ENCODE measurements at places on chromosomes 1 and 21.

DNA sequence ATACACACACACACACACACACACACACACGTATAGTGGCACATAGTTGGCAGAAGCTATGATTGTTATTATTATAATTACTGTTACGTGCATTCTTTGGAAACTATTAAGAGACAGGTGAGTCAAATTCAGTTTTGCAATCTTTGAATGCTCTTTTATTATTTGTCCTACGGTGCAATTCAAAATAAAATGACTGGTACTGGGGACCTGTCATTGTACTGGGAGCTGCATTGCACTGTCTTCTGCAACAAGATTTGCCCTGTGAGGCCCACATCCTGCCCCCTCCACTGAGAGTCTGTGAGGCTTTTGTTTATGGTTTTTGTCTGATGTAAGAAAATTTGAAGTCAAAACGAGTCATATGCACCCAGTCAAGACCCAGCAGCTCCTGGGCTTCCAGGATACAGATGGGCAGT is 1.9 kb downstream of the LY9 start:
- no peak for DNase-seq

- DNase-seq = no peak
Measured at GRCh38 chr1:106768077-106768476, 288.4 kb upstream of the PRMT6 start.

DNA sequence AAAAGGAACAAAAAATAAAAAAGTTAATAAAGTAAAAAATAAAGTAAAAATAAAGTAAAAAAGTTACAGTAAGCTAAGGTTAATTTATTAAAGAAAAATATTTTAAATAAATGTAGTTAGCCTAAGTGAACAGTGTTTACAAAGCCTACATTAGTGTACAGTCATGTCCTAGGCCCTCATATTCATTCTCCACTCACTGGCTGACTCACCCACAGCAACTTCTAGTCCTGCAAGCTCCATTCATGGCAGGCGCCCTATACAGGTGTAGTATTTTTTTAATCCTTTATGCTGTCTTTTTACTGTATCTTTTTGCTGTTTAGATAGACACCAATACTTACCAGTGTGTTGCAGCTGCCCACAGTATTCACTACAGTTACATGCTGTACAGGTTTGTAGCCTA is 12.4 kb downstream of the ADAR start:
- DNase-seq = no peak

- no peak for DNase-seq
Measured at GRCh38 chr1:37477946-37478345, 3.6 kb downstream of the ZC3H12A start.

- DNase-seq = no peak
Measured at GRCh38 chr1:153366261-153366660, 8.6 kb downstream of the S100A9 start.

- DNase-seq = no peak
Measured at GRCh38 chr1:200866116-200866515, 6.7 kb upstream of the GPR25 start.

DNA sequence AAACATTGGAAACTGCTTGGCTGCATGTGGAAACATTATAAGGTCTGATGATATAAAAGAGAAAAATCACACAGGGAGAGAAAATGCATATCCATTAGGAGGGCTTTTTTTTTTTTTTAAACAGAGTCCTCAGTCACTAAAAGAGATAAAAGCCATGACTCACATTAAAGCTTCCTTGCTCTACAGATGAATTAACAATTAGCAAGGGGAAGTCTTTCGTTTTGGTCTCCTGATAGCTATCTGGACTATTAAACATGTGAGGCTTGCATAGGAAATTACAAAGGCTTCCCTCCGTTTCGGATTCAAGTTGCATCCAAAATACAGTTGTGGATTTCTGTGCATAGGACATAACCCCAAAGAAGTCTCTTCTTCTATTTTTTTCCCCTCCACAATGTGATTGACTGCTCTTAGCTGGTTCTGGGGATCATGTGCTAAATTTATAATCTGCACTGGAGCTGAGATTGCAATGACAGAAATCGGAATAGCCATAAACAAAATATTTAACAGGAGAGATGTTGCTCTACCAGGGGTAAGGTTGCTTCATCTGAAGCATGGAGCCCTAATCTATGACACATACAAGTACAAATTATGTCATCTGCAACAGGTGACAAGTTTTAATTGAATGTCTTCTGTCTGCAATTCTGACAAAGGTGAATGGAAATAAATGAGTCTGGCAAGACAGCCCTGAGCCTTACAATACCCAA is 146.8 kb downstream of the ESRRG start:
- DNase-seq = no peak

DNA sequence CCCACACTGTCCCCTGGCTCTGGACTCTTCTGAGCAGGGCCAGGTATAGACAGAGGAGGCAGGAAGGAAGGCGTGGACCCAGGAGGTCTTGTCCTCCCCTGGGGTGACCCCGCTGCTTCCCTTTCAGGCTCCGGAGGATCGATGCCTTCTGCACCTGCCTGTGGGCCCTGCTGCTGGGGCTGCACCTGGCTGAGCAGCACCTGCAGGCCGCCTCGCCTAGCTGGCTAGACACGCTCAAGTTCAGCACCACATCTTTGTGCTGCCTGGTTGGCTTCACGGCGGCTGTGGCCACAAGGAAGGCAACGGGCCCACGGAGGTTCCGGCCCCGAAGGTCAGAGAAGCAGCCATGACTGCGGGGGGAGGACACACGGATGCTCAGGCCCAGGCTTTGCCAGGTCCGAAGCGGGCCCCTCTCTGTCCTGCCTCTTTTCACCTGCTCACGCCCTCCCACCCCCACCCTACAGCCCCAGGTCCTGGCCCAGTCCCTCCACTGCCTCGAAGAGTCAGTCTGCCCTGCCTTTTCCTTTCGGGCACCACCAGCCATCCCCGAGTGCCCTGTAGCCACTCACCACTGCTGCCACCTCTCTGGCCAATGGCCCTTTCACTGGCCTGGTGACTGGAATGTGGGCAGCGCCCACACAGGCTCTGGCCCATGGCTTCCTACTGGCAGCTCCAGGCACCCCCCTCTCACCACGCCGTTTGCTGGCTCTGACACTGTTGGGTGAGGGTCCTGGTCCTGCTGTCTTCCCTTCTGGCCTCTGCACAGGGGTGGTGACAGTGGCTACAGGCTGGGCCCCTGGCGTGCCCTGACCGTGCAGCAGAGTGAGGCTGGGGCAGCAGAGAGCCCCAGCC is 13.5 kb downstream of the TMEM201 start:
- no peak for DNase-seq

- no peak for DNase-seq
Measured at GRCh38 chr1:101013776-101014175, 11.8 kb downstream of the DPH5 start.

- DNase-seq = no peak
Measured at GRCh38 chr1:214216021-214216420, 64.9 kb upstream of the SMYD2 start.

DNA sequence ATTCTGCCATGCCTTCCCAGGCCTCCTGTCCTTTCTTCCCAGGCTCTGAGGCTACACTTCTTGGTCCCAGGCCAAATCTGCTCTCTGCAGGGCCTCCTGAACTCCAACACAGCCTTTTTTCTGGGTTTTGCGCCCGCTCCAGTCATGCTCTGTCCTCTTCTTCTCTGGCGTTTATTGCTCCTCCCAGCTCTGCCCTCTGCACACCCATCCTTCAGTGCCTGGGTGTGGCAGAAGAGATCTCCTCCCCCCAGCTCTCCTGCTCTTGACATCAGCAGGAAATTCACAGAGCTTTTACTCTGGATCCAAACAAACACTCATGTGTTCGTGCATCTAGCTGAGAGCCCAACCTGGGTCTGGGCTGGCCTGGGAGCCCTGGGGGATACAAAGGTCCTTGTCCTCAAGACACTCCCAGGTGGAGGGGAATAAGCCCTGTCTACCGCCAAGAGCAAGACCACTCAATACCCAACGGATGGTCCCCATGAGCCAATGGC is 22.9 kb upstream of the EPS8L3 start:
- DNase-seq = peak; percentile 48

DNA sequence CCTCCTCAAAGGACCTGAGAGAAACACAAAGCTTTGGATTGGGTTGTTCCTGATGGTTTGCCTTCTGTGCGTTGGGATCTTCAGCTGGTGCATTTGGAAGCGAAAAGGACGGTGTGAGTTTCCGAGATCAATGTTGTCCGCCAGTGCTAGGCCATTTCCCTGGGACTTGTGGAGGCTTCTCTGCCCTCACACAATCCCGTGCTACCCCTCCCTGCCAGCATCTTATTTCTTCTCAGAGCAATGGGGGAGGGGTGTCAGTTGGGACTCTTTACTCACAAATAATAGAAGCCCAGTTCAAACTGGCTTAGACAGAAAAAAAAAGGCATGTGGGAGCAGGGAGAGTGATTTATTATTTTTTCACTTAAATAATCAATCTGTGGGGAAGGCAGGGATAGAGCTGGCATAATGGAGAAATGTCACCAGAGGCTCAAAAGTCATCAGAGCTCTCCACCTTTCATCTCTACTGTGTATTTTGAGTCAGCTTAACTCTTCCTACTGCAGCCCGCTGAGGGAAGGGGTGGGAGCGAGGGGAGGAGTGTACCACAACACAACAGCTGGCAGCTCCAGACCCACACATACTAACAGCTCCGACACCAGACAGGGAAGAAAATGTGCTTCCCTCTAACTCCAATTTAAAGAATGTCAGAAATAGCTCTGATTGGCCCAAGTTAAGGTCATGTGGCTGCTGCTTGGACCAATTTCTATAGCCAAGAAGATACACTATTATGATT is 22.4 kb downstream of the LY9 start:
- DNase-seq = no peak

GRCh38 chr1:190476806-190477205 is 858 bp downstream of the BRINP3 start:
- no peak for DNase-seq

- DNase-seq = peak; percentile 20
Measured at GRCh38 chr1:245549996-245550719, 395.4 kb downstream of the KIF26B start.

GRCh38 chr1:96510911-96511310 is 210.7 kb upstream of the PTBP2 start:
- no peak for DNase-seq

- no peak for DNase-seq
Measured at GRCh38 chr1:44500181-44501046, 95.4 kb downstream of the RNF220 start.

DNA sequence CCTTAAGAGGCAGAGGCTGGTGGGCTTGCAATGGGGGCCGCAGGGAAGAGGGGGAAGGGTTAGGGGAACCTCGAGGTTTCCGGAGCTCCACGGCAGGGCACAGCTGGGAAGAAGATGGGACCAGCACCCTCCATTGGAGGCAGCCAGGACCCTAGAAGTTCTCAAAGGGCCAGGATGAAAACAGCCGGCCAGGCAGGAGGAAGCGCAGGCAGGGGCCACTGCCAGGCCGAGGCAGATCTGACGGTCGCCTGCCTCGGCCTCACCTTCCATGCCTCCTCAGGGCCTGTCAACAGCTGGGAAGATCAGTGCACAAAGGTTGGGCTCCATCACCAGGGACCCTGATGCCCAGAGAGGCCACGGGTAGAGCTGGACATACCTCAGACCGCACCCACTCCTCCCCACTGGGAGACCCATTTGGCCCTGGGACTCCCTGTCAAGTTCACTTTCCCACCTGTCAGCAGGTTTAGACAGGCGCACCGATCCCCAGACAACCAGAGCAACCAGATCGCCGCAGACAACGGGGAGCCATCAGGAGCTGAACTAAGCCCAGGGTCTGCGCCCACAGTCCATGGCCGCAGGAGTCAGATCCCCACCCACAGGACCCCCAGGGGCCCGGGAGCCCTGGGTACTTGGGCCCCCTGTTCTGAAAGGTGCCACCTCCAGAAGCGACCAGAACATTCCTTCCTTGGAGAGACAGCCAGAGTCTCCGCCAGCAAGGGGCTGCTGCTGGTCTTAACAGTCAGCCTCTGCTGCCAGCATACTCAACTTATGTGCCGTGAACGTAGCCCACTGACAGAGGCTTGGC is 2.2 kb downstream of the SLC19A1 start:
- no peak for DNase-seq

DNA sequence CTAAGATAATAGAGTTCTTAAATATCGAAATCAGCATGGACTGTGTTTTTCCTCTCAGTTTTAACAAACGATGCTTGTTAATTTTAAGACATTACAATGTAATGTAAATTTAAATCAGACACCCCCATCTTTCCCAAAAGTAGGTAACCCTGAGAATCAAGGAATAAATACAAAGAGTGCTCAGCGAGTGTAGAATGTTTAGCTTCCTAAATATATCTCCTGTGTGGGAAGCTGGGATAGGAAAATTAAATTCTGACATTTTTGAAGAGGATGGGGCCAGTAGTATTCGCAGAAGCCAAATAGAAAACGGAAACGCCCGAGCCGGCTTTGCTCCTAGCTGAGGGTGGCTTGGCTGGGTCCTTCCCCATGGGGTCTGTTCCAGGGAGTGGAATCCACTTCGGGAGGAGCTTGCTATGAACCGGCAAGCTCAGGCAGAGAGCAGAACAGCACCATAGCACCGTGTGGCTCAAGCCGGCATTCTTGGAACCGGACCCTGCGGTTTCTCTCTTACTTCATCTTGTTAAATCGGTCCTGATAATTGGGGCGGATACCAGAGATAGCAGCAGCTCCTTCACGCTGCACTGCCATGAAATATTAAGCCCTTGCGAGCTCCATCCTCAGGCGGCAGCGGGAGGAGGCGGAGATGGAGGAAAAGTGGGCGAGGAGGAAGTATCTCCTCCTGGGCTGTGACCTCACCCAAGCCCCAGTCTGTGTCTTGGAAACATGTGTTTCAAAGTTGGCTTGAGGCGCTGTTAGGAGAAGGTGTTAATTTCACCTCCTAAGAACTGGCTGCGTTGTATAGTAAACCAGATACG is 24.9 kb downstream of the MAP3K7CL start:
- DNase-seq = peak; percentile 29

DNA sequence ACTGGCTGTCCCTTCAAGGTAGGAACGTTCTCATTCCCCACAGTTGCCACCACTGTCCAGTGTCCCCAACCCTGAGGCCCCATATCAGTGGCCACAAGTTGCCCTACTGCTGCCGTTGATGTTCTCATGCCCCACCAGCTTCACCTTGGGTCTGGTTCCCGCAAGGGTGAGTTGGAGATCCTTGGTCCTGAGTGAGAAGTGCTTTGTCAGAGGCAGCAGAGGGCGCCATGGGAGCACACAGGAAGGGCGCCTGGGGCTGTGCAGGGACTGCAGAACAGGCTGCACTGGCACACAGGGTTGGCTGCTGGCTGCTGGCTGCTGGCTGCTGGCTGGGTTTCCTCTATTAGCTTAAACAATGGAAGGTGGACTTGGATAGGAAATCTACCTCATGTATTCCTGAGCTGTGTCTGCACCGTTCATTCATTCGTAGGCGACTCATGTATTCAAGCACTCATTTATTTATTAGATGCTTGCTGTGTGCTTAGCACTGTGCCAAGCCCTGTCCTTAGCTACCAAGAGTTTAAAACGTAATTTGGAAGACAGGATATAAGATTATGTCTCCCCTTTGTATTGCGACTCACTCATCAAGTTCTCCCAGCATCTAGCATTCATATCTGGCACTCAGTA is 2.1 kb upstream of the S100A9 start:
- peak; percentile 60 for DNase-seq

DNA sequence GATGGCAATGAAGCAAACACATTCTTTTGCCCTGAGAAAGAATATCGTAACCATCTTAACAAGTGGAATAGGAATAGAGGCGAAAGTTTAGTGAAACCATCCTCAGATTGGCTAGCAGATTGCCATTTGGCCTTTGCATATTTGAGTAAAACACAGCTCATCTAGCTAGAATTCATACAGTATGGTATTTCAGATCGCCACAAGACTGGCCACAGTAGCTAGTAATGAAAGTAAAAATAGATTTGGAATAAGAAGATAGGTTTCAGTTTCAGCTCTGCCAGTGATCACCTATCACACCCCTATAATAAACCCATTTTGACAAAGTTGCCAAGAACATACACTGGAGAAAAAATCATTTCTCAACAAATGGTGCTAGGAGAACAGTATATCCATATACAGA is 294.9 kb downstream of the LRRIQ3 start:
- no peak for DNase-seq
